ENCODE measurements at places on chromosomes 6 and 20. TPM values are rescaled to one million over a fixed set of nuclear protein-coding genes. Genes with fewer than 3 reads are reported as not detected.

The CTAGE9 gene
- not detected for polyA plus RNA-seq

The PGC gene
- not detected for polyA plus RNA-seq

The KIF25 gene
- polyA plus RNA-seq: 0.28 TPM

The MRPL18 gene
- 74.0 TPM for polyA plus RNA-seq

The HIVEP1 gene
- polyA plus RNA-seq: not detected

The TREM2 gene
- 0.43 TPM for polyA plus RNA-seq

The DEFB124 gene
- 1.3 TPM for polyA plus RNA-seq

The C6orf118 gene
- 2.1 TPM for polyA plus RNA-seq

The ENPP5 gene
- 3.7 TPM for polyA plus RNA-seq

The TBX18 gene
- 20.9 TPM for polyA plus RNA-seq

The TTLL9 gene
- polyA plus RNA-seq: 0.47 TPM

The SMOC2 gene
- polyA plus RNA-seq: 82.6 TPM

The LCA5 gene
- polyA plus RNA-seq: 5.2 TPM

The TFAP2A gene
- polyA plus RNA-seq: 0.43 TPM

The CPNE5 gene
- 7.0 TPM for polyA plus RNA-seq

The SNAP25 gene
- polyA plus RNA-seq: not detected

The ZBP1 gene
- not detected for polyA plus RNA-seq

The CLDN20 gene
- polyA plus RNA-seq: 0.21 TPM

The MOCS1 gene
- polyA plus RNA-seq: 5.4 TPM

The RNF182 gene
- 0.67 TPM for polyA plus RNA-seq

The LGSN gene
- polyA plus RNA-seq: not detected

The FAXC gene
- 2.6 TPM for polyA plus RNA-seq

The KIF6 gene
- not detected for polyA plus RNA-seq

The MAFB gene
- 8.2 TPM for polyA plus RNA-seq

The PRR18 gene
- not detected for polyA plus RNA-seq

The OPRL1 gene
- polyA plus RNA-seq: 1.4 TPM

The MARCKS gene
- 211 TPM for polyA plus RNA-seq

The RAET1E gene
- 0.11 TPM for polyA plus RNA-seq

The SCUBE3 gene
- 1.0 TPM for polyA plus RNA-seq

The PNLDC1 gene
- 0.14 TPM for polyA plus RNA-seq

The ID1 gene
- 44.6 TPM for polyA plus RNA-seq

The WFDC11 gene
- not detected for polyA plus RNA-seq

The CD40 gene
- polyA plus RNA-seq: 8.0 TPM

The PRDM13 gene
- polyA plus RNA-seq: not detected

The SAPCD1 gene
- polyA plus RNA-seq: 3.3 TPM

The GNAS-AS1 gene
- 1.3 TPM for polyA plus RNA-seq

The LY86 gene
- polyA plus RNA-seq: 3.6 TPM

The SLC26A8 gene
- 0.16 TPM for polyA plus RNA-seq

The KCNQ2 gene
- polyA plus RNA-seq: 5.3 TPM

The ZSCAN9 gene
- 29.4 TPM for polyA plus RNA-seq

The PAK5 gene
- 0.22 TPM for polyA plus RNA-seq

The GATA5 gene
- not detected for polyA plus RNA-seq

The SRSF12 gene
- 3.7 TPM for polyA plus RNA-seq

The KHDC1 gene
- polyA plus RNA-seq: 4.4 TPM

The PNPLA1 gene
- not detected for polyA plus RNA-seq

The TRIM10 gene
- 0.64 TPM for polyA plus RNA-seq

The ZBTB9 gene
- polyA plus RNA-seq: 6.5 TPM

The KAT14 gene
- 19.7 TPM for polyA plus RNA-seq

The RGS17 gene
- 1.1 TPM for polyA plus RNA-seq

The LYRM2 gene
- 54.1 TPM for polyA plus RNA-seq

The TFB1M gene
- polyA plus RNA-seq: 11.5 TPM

The C20orf204 gene
- polyA plus RNA-seq: 1.1 TPM

The TULP4 gene
- 18.3 TPM for polyA plus RNA-seq

The GPR31 gene
- polyA plus RNA-seq: 0.12 TPM

The SIRPB1 gene
- polyA plus RNA-seq: 1.1 TPM

The PSORS1C1 gene
- 1.1 TPM for polyA plus RNA-seq

The DYNLT1 gene
- polyA plus RNA-seq: not detected

Measured in muscle of arm (tissue), 14 donors.